DMS 273 treated with DMSO at 0.1 percent for 48 hours (cell line): ENCODE measurements at places on chromosomes 7 and 10.
A peak's percentile ranks its signal among the peaks of the same experiment; 100 is the strongest.

DNA sequence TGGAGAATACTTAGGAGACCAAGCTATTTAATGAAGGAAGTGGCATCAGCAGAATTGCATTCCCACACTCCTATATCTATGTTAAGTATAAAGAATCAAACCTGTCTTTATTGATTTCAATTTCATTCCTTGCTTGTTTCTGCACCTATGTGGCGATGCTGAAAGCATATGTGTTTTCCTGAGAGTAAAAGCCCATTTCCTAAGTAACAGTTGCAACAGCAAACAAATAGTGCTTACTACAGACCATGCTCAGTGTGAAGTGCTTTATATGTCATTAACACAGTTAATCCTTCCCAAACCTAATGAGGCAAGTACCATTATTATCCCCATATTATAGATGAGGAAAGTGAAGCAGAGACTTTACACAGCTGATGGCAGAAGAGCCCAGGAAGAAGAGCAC is 552.1 kb downstream of the PARD3 start:
- no peak for DNase-seq

GRCh38 chr7:51265066-51265907 is 51.3 kb downstream of the COBL start:
- no peak for DNase-seq

DNA sequence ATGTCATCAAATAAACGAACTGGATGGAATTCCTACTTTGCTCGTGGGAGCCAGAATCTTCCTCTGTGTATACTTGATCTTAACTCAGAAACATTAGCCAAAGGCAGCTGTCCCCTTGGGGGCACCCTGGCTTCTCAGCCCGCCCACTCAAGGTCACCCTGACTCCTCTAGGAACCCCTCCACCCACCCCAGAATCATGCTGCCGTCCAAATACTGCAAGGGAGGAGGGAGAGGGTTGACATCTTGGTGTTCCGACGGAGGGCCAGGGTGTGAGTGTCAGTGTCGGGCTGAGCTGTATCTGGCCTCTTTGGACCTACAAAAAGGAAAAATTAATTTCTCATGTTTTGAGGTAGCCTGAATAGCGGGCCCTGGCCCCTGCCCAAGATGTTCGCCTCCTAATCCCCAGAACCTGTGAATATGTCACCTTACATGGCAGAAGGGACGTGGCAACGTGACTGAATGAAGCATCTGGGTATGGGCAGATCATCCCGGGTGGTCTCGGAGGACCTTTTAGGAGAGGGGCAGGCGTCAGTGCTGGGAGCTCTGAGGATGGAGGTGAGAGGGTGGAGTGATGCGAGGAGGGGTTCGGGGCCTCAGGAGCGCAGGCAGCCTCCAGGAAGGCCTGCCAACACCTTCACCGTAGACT is 40.5 kb upstream of the RBM33 start:
- no peak for DNase-seq

GRCh38 chr10:103127241-103127640 is 65.8 kb downstream of the NT5C2 start:
- DNase-seq: no peak

DNA sequence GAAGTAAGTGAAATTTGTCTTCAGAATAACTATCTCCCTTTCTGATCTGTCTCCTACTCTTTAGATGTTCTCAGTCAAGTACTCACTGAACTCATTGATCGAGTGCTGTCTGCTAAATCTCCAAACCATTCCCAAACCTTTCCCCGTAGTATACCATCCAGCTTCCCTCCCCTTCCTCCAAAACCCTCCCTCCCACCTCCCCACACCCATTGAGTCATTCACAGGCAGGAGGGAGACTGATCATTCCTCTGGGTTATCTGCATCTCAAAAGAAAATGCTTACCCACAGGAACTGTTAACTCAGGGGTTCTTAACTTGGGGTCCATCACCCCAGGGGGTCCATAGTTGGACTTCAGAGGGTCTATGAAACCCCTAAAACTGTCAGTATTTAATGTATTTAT is 37.4 kb downstream of the GOT1 start:
- DNase-seq: no peak

GRCh38 chr7:68224041-68224741 is 1227.6 kb downstream of the TYW1 start:
- DNase-seq: peak; percentile 52

DNA sequence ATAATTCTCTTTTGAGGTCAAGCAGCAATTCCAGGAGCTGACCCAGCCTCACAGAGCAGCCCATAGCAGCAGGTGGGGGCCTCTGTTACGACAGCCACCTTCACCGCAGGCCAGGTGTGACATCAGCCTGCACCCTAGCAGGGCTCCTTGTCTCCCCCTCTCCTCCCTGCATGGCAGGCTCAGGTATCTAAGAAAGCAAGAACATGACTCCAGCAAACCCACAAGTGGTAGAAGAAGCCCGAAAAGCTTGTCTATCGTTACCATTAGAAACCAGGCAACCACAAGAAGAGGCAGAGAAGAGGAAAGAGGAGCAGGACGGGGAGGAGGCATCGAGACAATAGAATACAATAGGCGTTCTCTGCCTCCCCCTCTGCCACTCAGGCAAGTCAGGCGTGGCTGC is 104.0 kb upstream of the PRR15 start:
- DNase-seq: no peak

DNA sequence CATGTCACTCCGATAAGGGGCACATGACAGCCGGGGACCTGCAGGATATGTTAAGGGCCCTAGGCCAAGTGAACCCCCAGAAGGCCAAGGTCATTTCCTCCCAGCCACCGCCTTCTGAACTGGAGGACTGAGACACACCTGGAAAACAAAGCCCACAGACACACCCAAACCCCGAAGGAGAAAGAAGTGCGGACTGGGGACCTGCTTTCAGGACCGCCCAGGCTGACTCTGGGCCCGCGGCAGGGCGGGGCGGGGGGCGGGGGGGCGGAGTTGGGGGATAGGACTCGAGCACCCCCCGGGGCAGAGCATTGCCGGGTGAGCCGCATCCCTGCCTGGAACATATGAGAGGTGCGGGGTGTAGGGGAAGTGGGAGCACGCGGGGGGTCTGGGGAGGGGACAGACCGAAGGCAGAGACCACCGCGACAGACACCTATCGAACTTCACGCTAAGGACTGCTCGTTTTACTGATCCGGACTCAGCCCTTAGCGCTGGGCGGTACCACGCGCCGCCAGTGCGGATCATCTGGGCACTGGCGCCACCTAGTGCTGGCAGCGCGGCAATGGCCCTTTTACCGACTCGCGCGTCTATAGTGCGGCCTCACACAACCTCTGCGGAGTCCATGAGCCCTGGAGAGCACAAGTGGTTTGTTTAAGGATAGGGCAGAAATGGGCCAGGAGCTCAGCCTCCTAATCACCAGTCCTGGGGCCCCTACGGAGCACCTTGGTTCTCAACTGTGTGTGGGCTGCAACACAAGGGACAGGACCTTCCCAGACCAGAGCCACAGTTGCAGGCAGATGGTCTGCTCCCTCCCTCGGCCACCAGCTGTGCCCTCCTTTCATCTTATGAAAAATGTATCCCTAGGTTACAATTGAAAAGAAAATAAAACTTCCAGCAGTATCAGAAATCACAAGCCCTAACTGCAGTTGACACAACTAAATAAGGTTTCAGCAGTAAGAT is 157.6 kb downstream of the HERPUD2 start:
- peak; percentile 47 for DNase-seq

DNA sequence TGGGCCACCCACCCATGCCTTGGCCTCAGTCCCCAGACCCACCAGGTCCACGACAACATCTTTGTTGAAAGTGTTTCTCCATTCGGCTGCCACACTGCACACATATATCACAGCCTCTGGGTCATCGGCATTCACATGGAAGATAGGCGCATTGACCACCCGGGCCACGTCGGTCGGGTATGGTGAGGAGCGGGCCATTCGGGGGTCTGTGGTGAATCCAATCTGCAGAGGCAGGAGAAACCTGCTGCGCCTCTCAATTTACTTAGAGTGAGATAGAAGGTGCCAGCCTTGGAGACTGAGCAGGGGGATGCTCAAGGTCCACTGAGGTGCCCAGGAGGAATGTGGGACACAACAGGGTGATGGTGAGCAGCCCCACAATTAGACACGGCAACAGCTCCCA is 16.4 kb downstream of the OGDHL start:
- DNase-seq: no peak
